ENCODE measurements at places on chromosomes 12 and 14. TPM values are rescaled to one million over a fixed set of nuclear protein-coding genes. Genes with fewer than 3 reads are reported as not detected.
A peak's percentile ranks its signal among the peaks of the same experiment; 100 is the strongest.

KRT73 gene
- not detected for total RNA-seq

KRT7 gene
- total RNA-seq: 0.89 TPM

PPP1R36 gene
- 10.7 TPM for total RNA-seq

DNA sequence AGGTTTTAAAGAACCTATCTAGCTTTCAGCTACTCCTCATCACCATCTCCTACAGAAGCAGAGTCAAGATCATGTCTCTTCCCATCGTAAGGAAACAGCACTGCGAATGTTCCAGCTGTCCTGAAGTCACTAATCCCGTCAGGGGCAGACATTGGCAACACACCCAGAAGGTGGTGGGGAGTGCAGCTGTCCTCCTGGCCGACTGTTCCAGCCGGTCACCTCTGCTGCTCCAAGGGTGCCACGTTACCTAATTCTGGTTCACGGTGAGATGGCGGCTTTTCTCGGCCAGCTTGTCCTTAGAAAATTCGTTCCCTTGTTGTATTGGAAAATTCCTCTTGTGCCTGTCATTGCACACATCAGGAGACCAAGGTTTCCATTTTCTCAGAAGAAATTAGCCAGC lies 196.2 kb downstream of the ZFP36L1 start:
- DNase-seq: no peak

GRCh38 chr14:41548666-41549065 lies 58.0 kb upstream of the LRFN5 start:
- no peak for DNase-seq

- no peak for DNase-seq
Observed at GRCh38 chr12:49541140-49541861, 2.5 kb downstream of the KCNH3 start.

GRCh38 chr12:43044241-43044640 lies 454.7 kb upstream of the PRICKLE1 start:
- DNase-seq: no peak

DNA sequence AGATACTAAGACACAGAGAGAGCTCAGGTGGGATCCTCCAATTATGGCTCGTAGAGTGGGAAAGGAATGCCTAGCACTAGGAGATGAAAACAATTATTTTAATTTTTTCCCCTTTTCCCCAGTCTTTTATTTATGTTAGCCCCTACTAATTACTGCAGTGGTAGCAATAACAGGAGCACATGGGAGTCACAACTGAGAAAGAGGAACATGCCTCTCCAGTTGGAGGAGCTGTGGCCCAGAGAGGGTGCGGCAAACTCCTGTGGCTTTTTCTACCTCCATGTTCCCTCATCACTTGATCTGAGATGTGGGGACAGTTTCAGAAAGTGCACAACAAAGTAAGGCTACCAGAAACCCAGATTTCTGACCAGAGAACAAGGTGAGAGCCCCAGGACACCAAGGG lies 25.9 kb upstream of the POC1B start:
- no peak for DNase-seq

DNA sequence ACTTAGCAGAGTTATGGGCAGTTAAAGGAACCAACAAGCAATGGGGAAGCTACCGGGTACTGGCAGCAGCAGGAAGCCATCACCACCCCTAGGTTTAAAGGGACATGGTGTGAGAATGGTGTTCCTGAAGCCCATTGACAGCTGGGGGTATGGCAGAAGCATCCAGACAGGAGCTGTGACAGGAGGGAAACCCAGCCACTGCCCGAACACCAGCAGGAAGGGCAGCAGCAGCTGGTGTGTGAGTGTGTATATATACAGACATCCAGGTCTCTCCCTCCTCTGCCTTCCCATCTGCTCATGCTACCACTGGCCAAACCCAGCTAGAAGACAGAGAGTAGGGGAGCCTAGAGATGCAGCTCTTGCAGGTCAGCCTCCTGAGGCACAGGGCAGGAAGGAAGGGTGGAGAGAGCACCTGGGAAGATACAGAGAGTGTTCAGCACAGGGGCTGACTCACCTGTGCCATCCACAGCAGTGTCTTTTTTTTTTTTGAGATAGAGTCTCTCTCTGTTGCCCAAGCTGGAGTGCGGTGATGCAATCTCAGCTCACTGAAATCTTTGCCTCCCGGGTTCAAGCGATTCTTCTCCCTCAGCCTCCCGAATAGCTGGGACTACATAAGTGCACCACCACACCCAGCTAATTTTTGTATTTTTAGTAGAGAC lies 9.2 kb upstream of the ADCK1 start:
- no peak for DNase-seq

GRCh38 chr12:62827042-62827441 lies 107.9 kb downstream of the PPM1H start:
- DNase-seq: no peak

DNA sequence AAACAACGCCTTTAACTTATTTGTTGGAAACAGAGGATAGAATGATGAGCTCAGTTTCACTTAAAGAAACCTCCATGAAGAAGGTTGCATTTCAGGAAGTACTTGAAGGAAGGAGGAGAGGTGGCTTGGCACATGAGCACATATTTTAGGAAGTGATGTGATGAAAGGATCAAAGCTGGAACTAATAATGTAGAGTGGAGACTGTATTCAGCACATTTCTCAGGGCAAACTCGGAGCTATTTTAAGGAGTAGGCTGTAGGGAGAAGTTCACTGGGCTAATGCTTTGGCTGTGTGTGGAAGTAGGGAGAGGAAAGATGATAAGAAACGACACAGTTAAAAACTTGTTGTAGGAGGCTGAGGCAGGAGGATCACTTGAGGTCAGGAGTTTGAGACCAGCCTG lies 272.8 kb downstream of the AKAP6 start:
- DNase-seq: no peak

- peak; percentile 28 for DNase-seq
Observed at GRCh38 chr12:124286414-124286813, 8.5 kb upstream of the RFLNA start.

DNA sequence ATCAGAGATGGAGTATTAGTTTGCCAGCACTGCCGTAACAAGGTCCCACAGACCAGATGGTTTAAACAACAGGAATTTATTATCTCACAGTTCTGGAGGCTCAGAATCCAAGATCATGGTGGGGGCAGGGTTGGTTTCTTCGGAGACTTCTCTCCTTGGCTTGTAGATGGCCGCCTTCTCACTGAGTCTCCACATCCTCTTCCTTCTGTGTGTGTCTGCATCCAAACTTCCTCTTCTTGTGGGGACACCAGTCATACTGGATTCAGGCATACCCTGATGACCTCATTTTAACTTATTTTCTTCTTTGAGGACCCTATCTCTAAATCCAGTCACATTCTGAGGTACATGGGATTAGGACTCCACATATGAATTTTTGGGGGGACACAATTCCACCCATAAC lies 455.5 kb downstream of the RGS6 start:
- no peak for DNase-seq

DNA sequence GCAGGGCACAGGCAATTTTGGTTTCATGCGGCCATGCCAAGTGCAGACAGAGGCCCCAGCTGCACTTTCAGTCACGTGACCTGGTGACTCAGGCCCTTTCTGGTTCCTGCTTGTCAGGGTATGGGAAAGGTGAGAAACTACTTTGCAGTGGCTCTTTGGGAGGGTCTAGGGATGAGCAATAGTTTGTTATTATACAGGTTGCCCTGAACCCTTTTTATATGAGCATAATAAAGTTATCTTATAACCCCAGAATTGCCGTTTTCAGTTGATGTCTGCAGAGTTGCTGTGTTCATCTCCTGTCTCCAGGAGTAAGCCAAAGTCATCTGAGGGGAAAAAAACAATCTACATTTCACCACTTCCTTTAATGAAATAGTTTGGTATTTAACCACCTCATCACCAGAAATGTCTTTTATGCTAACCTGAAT lies 30.9 kb upstream of the EMP1 start:
- peak; percentile 60 for DNase-seq
